Kasumi-1 (cell line): ENCODE measurements at places on chromosomes 2 and 18.

GRCh38 chr2:43480874-43481273, 115.0 kb downstream of the THADA start:
- no peak for DNase-seq

- no peak for DNase-seq
These were observed 67.8 kb upstream of the ARL4C start for GRCh38 chr2:234564699-234565098.

DNA sequence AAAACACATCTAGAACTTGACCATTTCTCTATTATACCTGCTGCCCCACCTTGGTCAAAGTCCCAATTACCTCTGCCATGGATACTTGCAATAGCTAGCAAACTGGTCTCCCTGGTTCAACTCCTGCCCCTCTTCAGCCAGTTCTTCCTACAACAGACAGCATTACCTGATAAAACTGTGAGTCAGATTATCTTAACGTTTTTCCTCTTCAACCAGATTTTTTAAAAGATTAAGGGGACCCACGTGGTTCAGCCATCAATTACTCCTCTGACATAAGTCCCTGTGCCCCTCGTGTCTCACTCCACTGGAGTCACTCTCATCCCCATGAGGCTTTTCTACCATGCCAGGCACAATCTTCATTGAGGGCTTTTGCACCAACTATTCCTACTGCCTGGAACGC, 5.3 kb upstream of the ARHGAP15 start:
- no peak for DNase-seq

GRCh38 chr2:85865539-85866164, 23.1 kb downstream of the ST3GAL5 start:
- DNase-seq: no peak

DNA sequence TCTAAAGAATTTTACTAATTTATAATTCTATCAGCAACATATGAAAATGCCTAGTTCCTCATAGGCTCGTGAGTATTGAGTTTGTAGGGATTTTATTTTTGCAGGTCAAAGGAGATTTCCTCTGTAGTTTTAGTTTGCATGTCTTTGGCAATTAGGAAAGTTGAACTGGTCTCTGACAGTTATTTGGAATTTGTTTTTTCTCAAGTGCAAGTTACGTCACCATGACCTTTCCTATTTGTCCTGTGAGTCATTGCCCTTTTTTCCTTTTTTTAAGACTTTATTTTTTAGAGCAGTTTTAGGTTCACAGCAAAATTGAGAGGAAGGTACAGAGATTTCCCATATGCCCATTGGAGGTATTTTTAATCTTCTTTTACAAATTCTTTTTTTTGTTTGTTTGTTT, 29.0 kb downstream of the RAMP1 start:
- no peak for DNase-seq

GRCh38 chr2:146532509-146533147, 1312.2 kb upstream of the ACVR2A start:
- no peak for DNase-seq

GRCh38 chr2:98822301-98823164, 91.6 kb upstream of the MGAT4A start:
- no peak for DNase-seq

DNA sequence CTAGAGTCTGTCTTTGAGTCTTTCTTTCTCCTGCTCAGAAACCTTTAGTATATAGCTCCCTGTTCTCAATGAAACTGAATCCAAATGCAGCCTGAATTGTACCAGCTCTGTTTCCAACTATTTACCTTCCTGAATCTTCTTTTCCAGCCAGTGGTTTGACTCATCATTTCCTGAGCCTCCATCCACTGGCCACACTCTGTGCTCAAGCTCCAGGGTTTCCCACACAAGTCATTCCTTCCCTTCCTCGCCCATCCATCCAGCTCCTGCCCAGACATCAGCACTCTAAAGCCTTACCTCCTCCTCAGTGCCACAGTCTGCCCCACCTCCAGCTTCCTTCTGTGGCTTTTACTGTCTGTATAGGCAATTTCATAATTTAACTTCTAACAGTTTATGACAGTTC, 233.6 kb upstream of the RASGRP3 start:
- peak; percentile 28 for DNase-seq

DNA sequence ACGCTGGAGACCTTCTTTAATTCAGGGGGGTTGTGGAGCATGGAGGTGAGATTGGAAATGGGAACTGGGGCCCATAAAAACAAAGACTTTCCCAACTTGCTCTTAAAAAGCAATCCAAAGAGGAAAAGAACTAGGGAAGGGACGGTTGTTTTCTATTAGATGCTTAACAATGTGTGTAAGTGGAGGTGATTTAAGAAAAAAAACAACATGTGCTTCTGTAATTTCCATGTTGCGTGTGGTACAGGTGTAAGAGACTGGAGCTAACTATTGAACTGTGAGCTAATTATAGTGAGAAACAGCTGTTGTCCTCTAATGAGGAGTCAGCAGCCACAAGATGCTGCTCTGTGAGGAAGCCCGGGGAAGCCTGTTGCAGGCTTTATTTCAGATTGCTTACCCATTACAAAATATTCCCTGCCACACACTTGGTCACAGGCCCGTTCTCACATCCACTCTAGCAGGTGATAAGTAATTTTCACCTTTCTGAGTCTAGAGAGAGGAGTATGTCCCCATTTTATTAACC, 280.6 kb upstream of the PARD3B start:
- DNase-seq: no peak
